Suprapubic skin (tissue), 4 donors: ENCODE measurements at places on chromosomes 16 and 17. TPM values are rescaled to one million over a fixed set of nuclear protein-coding genes. Genes with fewer than 3 reads are reported as not detected.

KRT25 gene
- total RNA-seq: 383 TPM

KRTAP17-1 gene
- 8.0 TPM for total RNA-seq

RNF43 gene
- total RNA-seq: 16.8 TPM

HS3ST6 gene
- total RNA-seq: 76.7 TPM

FSCN2 gene
- total RNA-seq: 0.52 TPM

- H3K27me3 ChIP-seq: peaks cover 25% of the 10 kb centered on the region
- no peak for DNase-seq
- H3K27ac ChIP-seq: no peak overlapping the region
- H3K4me3 ChIP-seq: no peak overlapping the region
Measured at GRCh38 chr17:77779711-77780539, 178.6 kb upstream of the TNRC6C start.

DNA sequence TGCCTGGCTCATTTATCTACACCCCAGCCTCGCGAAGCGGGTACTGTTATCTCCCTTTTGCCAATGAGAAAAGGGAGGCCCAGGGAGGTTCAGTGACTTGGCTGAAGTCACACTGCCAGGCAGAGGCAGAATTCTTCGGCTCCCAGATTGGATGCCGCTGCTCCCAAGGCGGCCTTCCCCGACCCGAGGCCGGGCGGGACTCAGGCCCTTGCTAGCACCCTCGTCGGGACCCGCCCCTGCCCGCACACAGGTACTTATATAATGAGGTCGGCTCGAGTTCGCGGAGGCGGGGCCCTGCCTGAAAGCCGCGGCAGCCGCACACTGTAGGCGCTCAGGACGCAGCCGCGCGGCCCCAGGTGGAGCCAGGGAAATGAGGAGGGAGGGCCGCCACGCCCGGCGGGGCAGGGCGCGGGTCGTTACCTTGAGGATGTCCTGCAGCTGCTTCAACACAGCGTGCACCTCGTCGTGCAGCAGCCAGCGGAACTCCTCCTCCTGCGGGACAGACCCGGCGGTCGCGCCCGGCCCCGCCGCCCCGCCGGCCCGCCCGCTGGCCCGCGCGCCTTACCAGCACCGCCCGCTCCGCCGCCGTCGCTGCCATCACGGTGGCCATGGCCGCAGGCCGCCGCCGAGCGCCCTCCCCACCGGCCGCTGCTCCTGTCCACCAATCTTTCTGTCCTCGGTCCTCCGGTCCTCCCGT is at the start of gene ROGDI:
TSS of gene ROGDI (minus strand) at position 672 of the 697 bp plus-strand sequence. CDS start at position 610, 62 bp downstream.
- H3K4me3 ChIP-seq: peak within 1 kb of the TSS; percentile 93
- H3K4me1 ChIP-seq: peaks cover 29% of the 10 kb centered on the region
- no peaks in the 10 kb centered on the region for H3K27me3 ChIP-seq
- H3K36me3 ChIP-seq: peaks cover 49% of the 10 kb centered on the region
- no peak for DNase-seq
- peak within 1 kb of the TSS; percentile 82 for H3K27ac ChIP-seq

DNA sequence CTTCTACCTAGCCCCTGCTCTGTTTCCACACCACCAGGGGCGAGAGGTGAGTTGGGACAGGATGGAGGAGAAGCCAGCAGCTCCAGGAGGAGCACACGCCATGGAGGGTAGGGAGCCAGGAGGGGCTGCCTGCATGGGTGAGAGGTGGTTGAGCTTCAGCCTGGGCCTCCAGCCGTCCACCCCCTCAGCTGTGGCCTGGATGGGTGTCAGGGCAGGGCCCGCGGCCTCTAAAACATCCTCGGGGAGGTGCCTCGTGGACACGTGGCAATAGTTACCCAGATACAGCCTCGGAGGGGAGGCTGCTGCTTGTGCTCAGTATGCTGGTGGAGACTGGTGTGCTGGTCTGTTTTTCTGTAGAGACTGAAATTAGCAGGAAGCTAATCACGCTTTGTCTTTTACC is 104.7 kb upstream of the GSE1 start:
- H3K27me3 ChIP-seq: no peaks in the 10 kb centered on the region
- H3K4me1 ChIP-seq: peaks cover 3% of the 10 kb centered on the region
- H3K4me3 ChIP-seq: no peak overlapping the region
- DNase-seq: no peak

- H3K27me3 ChIP-seq: no peaks in the 10 kb centered on the region
- no peak overlapping the region for H3K27ac ChIP-seq
- no peak for DNase-seq
- peaks cover 3% of the 10 kb centered on the region for H3K4me1 ChIP-seq
- H3K36me3 ChIP-seq: no peaks in the 10 kb centered on the region
- H3K4me3 ChIP-seq: no peak overlapping the region
Measured at GRCh38 chr16:65754820-65755691, 611.4 kb upstream of the CDH5 start.

DNA sequence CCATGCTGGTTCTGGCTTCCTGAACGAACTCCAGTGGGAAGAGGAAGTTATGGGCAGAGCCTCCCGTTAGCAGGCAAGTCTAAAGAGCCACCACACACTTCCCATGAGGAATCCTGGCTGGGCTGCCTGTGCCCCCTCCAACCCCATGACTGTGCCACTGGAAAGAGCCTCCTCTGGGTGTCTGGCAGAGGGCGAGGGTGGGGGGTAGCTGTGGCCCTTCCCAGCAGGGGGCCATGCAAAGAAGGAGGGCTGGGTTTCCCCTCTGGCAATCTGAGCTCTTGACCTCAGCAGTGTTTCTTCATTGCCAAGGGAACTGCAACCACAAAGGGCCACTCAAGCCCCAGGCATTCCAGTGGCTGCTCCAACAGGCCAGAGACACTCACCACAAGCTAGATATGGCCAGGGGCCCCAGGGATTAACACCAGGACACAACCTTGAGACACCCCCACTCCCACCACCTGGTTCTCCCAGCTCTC is 1.7 kb upstream of the RRAD start:
- DNase-seq: no peak
- peaks cover 25% of the 10 kb centered on the region for H3K27me3 ChIP-seq
- no peak overlapping the region for H3K27ac ChIP-seq
- peaks cover 41% of the 10 kb centered on the region for H3K4me1 ChIP-seq
- H3K36me3 ChIP-seq: no peaks in the 10 kb centered on the region
- H3K4me3 ChIP-seq: no peak overlapping the region

- H3K27me3 ChIP-seq: no peaks in the 10 kb centered on the region
- H3K4me3 ChIP-seq: no peak overlapping the region
- peak overlapping the region; percentile 98 for H3K27ac ChIP-seq
- no peaks in the 10 kb centered on the region for H3K36me3 ChIP-seq
Measured at GRCh38 chr17:7839876-7840261, 5.9 kb downstream of the KDM6B start.

DNA sequence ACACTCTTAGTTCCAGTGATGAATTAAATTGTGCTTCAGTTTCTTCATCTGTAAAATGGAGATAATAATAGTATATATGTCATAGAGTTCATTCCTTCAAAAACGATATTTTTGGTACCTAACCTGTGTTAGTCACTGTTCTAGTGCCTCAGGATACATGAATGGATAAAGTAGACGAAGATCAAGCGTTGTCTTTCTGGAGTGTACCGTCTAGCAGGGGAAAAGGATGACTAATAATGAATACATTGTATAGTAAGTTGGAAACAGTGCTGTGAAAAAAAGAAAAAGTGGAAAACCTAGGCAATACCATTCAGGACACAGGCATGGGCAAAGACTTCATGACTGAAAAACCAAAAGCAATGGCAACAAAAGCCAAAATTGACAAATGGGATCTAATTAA is 8.6 kb downstream of the KRT10 start:
- no peaks in the 10 kb centered on the region for H3K36me3 ChIP-seq
- DNase-seq: no peak
- peaks cover 7% of the 10 kb centered on the region for H3K4me1 ChIP-seq

DNA sequence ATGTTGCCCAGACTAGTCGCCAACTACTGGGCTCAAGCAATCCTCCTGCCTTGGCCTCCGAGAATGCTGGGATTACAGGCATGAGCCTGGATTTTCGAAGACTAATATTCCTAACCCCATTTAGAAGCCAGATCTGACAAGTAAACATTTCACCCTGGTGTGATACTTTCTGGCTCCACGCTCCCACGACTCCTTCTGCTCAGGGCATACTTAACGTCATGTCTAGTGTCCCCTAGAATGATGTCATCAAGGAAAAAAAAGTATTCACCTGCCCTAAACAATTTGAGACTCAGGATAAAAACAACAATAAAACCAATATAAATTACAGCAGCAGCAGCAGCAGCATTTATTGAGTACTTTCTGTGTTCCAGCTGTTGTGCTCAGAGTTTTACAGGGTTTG is 13.2 kb downstream of the ITGB3 start:
- H3K4me3 ChIP-seq: no peak overlapping the region
- DNase-seq: no peak
- H3K27ac ChIP-seq: peak overlapping the region; percentile 44

- H3K27me3 ChIP-seq: peaks cover 4% of the 10 kb centered on the region
- H3K4me1 ChIP-seq: peaks cover 83% of the 10 kb centered on the region
- H3K27ac ChIP-seq: peak overlapping the region; percentile 85
- DNase-seq: no peak
- H3K4me3 ChIP-seq: no peak overlapping the region
Measured at GRCh38 chr16:67243481-67243880, 3.8 kb downstream of the FHOD1 start.
